Stimulated activated CD4-positive, alpha-beta T cell treated with anti-CD3 and anti-CD28 coated beads, Interleukin-2, amount 100 ng/mL, for 4 hours (primary cell): ENCODE measurements at places on chromosomes 7 and 10.

DNA sequence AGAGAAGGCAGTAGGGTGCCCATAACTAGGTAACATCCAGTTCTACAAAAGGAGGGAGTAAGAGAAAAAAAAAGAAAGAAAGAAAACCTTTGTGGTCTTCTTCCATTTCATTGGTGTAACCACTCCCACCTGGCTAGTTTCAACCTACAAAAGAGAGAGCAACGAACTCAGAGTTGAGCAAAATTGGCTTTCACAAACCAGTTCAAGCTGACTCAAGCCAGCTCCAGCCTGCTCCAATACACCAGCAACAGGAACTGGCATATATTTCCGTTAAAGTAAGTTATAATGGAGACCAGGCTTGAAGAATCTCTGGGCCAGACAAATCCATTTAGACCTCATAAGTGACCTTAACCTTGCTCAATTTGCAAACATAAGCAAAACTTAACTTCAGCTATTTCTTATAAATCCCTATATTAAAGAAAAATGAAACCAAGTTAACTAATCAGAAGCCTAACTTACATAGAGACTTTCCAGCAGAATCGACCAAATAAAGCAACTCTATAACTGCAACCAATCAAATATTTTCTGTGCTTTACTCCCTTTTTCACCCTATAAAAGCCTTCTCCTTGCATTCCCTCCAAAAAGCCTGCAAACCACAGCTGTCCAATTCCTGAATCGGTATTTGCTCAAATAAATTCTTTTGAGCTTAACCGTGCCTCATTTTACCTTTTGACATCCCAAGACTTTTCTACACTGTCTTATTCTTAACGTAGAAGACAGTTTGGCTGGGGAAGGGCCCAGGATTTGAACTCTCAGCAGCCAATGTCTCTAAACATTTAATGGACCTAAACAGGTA lies 10.1 kb downstream of the ANKRD22 start:
- no peak for DNase-seq

GRCh38 chr7:69617364-69617763 lies 19.1 kb downstream of the AUTS2 start:
- DNase-seq = no peak

GRCh38 chr10:114638821-114639625 lies 19.1 kb downstream of the ABLIM1 start:
- DNase-seq = no peak

DNA sequence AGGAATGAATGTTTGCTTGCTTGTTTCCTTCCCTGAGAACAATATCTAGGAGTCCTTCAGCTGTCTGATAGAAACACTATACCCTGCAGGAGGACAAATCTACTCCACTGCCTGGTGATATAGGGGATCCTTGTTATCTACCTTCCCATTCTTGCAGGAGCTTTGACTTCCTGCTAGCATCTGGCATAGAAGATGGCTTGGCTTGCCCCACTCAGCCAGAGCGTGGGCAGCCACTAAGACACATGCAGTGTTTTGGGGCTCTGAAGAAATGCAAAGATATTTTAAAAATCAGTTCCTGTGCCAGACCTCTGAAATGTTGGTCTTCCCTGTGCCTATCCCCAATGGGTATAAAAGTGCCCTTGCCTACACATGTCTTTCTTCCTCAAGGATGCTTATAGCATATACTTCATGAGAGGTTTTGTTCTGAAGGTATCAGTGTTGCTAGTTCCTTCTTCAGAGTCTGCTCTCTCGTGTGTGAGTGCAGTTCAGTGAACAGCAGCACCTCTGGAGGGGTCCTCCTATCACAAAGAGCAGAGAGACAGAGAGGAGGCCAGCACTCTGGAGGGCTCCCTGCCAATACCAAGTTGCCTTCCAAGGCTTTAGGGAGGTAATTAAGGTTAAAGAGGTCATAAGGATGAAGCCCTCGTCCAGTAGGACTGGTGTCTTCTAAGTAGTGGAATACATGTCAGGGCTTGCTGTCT lies 149.1 kb upstream of the CALCR start:
- DNase-seq = no peak

GRCh38 chr10:98267894-98268693 lies at the start of gene LOXL4:
LOXL4 (minus strand) TSS chr10:98268194; CDS start chr10:98263019, 5,175 bp downstream.
- DNase-seq = no peak

DNA sequence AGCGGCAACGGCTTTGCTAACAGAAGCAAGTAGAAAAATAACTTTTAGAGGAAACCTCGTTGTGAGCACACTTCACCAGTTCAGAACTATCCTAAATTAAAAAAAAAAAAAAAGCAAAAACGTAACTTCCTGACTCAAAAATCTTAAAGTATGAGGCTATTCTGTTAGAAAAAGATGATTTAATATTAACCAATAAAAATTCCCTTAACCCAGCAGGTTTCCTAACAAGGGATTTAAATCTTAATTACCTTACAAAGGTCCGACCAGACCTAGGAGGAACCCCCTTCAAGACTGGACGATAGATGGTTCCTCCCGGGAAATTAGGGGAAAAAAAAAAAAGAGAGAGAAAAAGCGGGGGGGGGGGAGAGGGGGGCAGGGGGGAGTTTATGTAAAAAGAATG lies 22.9 kb upstream of the CHST3 start:
- no peak for DNase-seq

- no peak for DNase-seq
Measured at GRCh38 chr7:158663428-158663741, 41.2 kb downstream of the NCAPG2 start.

- no peak for DNase-seq
Measured at GRCh38 chr10:78375854-78376785, 342.5 kb downstream of the RPS24 start.

- DNase-seq = no peak
Measured at GRCh38 chr10:110544958-110545537, 22.4 kb upstream of the SMC3 start.

- DNase-seq = no peak
Measured at GRCh38 chr7:121397361-121397760, 1.3 kb upstream of the FAM3C start.

- no peak for DNase-seq
Measured at GRCh38 chr10:112173206-112173605, 10.4 kb downstream of the GPAM start.

DNA sequence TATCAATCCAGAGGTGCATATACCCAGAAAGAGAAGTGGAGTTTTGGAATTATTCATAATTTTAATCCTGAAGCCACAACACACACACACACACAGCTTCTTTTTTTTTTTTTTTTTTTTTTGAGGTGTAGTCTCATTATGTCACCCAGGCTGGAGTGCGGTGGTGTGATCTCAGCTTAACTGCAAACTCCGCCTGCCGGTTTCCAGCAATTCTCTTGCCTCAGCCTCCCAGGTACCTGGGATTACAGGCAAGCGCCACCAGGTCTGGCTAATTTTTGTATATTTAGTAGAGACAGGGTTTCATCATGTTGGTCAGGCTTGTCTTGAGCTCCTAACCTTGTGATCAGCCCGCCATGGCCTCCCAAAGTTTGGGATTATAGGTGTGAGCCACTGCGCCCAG lies 35.4 kb downstream of the TET1 start:
- DNase-seq = no peak

- DNase-seq = no peak
Measured at GRCh38 chr10:13685885-13686284, 99.1 kb downstream of the PRPF18 start.

DNA sequence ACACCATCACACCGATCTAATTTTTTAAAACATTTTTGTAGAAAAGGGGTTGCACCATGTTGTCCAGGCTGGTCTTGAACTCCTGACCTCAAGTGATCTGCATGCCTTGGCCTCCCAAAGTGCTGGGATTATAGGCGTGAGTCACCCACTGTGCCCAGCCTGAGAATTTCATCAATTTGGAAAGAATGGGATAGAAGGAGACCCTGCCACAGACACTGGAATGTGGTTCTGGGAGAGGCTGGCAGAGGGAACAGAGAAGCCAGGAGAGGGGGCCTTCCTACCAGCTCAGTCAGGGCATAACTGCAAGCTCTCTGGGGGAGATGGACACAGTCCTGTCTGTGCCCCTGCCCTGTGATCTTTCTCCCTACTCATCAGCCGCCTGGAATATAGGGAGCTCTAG lies 42.1 kb upstream of the MKRN1 start:
- no peak for DNase-seq

GRCh38 chr7:54904130-54904529 lies 114.7 kb upstream of the EGFR start:
- no peak for DNase-seq

DNA sequence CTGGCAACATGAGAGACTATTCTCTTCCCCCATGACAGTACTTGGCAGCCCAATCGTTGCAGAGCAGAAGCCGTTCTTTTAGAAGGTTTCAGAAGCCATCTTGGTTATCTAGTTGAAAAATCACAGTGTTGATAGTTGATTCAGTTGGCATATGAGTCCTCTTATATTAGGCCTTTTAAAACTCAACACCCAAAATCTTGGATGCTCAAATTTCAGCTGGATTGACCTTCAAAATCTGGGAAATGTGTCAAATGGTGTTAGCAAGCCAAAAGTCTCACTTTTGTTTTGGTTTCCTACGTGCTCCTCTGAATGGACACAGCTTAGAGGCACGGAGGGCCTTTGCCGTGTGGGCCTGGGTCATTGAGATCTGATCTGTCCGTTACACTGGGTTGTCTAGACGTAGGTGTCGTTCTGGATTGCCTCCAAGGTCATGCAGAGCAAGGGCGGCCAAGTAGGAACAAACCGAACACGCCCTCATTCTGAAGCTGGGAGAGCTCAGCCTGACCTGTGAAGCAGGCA lies 59.3 kb upstream of the BMPER start:
- DNase-seq = no peak

DNA sequence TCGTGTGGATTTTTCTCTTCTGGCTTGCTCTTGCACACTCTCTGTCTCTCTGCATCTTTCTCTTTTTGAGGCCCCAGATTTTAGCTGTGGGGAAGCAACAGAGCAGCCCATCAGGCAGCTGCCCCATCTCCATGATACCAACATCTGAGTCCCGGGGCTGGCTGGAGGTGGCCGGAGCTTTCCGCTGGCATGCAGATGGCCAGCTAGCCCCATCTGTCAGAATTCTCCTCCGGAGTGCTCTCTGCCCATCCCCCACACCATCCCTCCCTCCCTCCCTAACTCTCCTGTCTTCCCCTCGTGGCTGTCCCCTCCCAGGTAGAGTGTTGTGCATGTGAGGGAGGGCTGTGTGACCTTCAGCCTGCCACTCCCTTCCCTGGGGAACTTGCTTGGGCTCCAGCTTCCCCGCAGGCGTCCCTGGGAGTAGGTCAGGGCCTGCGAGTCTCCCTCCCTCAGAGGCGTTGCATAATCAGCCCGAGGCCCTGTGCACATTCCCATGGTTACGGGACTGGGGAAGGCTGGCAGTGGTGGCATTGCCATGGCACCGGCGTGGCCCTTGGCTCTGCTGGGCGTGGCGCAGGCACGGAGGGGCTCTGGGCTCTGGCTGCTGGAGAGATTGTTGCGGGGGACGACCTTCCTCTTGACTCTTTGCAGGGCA lies 24.7 kb downstream of the GHRHR start:
- no peak for DNase-seq

GRCh38 chr10:73413108-73413527 lies 740 bp downstream of the ANXA7 start:
- no peak for DNase-seq

- peak; percentile 14 for DNase-seq
Measured at GRCh38 chr10:97463363-97464132, 17.6 kb downstream of the ZDHHC16 start.

DNA sequence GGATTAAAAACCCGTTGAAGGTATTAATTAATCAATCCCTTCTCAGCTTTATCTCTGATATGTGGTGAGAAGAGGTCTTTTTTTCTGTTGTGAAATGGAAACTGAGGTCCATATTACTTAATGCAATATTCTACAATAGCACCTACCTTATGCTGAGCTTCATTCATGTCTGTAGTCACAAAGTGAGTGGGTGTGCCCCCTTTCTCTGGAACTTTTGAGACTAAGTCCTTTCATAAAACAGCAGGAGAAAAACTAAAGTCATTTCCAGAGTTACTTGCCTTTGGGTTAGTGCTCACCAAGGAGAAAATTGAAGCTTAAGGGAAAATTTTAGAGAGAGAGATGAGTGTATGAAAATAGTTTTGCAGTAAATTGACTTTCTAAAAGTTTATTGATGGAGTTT lies 61.2 kb downstream of the EXOC4 start:
- no peak for DNase-seq

GRCh38 chr10:1297566-1298301 lies 241.5 kb downstream of the WDR37 start:
- no peak for DNase-seq

GRCh38 chr7:44615149-44615611 lies 8.8 kb downstream of the OGDH start:
- no peak for DNase-seq

- DNase-seq = no peak
Measured at GRCh38 chr7:66741-67140, 125.6 kb upstream of the FAM20C start.

- no peak for DNase-seq
Measured at GRCh38 chr7:95690367-95690947, 81.9 kb upstream of the DYNC1I1 start.
